RCC 7860 (cell line): ENCODE measurements at places on chromosomes 6 and 20.
A peak's percentile ranks its signal among the peaks of the same experiment; 100 is the strongest.

DNA sequence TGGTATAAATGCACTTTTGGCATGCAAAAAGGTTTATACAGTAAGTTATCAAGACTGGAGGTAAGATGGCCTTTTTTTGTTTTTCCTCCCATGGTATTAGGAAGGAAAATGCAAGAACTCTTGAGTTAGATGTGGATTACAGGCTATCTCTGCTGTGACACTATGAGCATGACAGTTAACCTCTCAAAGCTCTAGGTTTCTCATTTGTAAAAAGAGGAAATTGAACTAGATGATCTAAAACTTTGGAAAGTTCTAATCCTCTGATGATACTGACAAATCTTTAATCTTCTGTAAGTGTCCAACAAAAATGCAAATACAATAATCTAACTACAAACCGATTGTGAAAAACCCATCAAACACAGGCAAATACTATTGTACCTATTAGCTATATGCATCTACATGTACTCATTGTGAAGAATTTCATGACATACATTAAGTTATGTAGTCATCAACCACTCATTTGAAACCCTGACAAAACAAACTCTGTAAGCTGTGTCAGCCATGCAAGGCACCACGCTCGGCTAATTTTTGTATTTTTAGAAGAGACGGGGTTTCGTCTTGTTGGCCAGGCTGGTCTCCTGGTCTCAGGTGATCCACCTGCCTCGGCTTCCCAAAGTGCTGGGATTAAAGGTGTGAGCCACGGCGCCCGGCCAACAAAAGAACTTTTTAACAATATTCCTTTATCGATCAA, 4.2 kb downstream of the CDK19 start:
- no peak for DNase-seq

DNA sequence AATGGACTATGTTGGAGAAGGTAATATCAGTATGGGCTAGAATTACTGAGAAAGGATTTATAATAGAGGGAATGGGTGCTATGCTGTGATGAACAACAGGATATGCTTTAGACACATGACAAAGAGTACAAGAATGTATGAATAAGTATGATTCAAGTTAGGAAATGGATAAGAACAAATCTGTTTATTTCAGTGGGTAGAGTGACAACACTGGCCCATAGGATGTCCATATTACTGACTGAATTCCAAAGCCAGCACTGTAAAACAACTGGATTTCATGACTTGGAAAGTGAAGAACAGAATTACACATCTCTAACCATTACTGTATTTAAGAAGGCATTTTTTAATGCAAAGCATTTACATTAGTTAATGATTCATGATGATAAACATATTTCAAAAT, 35.9 kb downstream of the EPM2A start:
- DNase-seq = peak; percentile 70

DNA sequence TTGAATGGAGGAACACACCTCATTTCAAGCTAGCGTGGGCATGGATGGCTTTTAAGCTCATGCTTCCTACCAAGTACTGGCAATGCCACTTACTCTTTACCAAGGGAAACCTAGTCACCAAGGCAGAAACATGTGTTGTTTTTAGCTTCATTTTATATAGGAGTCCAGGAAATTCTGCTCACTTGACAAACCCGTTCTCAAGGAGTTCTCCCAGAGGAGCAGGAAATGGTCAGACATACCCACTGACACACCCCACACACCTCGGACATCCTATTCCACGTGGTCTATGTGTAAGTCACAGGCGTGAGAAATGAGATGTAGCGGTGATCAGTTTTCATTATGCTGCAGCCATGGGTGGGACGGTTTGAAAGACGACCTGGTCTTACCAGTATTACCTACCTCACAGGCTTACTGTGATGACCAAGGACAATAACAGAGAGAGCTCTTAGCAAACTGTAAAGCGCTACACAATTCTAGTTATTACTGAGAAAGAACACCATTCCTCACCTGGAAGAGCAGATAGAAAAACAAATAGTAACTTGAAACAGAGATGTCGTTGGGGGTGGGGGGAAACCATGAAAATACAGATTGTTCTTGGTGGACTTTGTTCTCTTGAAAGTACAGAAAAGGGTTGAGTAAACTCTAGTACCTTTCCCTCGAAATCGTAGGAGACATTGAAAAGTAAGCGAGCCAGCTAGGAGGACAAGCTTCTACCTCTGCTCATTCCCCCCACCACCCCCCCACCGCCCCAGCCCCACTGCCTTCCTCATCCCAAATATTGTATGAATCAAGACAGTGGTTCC, 1.7 kb downstream of the CNKSR3 start:
- DNase-seq = peak; percentile 61

- peak; percentile 95 for DNase-seq
These were observed 32.5 kb upstream of the ZNF184 start for GRCh38 chr6:27505209-27506027.

- no peak for DNase-seq
These were observed 115.6 kb downstream of the EPB41L2 start for GRCh38 chr6:130947464-130947863.

DNA sequence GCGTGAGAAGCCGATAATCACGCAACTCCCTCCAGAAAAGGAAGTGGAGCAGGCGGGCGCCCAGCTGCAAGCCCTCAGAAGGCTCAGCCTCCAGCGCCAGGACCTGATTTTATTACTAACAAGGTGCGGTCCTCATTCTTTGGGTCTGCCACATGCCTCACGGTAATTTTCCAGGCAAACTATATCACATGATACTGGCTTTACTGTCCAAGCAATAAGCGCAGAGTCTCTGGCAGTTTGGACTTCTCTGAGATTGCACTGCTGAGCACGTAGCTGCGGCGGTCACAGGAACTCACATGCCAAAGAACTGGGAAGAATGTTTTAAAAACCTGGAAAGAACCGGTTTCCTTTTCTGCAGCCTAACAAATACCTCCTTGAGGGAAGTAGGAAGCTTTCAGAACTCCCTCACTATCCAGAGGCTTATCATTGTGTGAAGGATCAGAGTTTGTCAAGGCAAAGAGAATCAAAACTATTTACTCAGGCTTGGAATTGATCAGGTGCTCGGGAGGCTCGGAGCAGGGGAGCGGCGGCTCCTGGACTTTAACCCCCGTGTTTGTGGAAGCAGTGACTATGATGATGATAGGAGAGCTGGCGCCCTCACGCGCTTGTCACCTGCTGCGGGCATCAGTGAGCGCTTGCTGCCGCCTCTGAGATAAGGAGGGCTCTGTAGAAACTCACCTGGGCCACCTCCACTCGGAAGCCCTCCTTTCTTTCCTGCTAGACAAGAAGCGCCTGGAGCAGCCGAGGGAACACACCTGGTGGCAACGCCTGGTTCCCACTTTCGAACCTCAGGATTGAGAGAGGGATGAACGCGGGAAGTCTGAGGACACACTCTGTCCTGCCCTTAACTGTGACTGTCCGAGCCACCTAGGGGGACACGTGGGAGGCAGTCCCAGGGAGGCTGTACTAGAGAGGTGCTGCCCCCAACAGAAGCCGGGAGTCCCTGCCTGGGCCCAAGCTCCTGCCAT, 27.2 kb upstream of the SYNJ2 start:
- DNase-seq = no peak

GRCh38 chr6:42820512-42821340, 38.9 kb downstream of the BICRAL start:
- DNase-seq = no peak

DNA sequence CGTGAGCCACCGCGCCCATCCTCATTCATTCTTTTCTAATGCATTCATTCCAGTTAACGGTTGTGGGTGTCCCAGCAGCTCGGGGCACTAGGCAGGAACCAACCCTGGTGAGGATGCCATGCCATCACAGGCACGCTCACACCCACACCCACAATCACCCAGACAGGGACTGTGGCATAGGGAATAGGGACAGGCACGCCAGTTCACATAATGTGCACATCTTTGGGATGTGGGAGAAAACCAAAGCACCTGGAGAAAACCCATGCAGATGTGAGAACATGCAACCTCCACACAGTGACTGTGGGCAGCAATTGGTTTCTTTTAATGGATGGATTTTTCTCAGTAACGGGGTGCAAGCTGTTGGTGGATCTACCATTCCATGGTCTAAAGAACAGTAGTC, 64.3 kb downstream of the IRF4 start:
- no peak for DNase-seq

DNA sequence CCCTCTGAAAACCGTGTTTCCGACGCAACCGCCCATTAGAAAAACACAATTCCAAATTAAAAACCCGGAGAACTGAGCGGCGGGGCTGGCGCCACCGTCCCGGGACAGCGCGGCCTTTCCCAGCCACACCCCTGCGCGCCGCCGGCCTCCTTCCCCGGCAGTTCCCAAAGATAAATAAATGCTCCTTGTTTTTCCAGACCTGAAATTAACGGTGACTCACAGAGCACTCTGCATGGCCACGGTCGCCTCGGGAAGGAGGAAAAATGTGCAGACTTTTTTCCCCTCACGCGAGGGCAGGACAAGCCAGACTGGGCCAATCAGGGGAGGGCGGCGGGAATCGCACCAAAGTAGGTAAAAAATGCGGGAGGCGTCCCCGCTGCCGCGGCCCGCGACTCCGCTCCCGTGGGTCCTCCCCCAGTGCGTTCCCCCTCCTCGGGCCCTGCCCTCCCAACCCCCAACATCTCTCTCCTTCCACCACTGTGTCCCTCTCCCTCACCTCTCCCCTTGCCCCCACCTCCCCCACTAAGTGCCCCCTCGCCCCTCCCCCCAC, 828 bp upstream of the DSTN start:
- DNase-seq = peak; percentile 91

DNA sequence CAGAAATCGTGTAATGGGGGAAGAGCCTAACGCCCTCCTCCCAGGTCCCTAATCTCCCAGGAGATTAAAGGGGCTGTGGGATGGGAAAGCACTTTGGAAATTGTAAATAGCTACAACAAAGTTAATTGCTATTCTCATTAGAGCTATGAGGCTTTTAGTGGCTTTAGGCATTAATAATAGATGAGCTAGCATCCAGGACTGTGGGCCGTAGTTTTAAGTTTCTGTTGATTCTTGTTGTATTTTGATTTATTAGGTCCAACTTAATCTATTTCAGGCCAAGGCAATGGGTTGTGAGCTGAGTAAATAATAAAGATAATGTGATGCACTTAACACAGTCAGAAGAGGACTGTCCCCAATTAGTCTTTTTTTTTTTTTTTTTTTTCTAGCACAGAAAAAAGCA, 67.7 kb downstream of the ANKRD6 start:
- no peak for DNase-seq

DNA sequence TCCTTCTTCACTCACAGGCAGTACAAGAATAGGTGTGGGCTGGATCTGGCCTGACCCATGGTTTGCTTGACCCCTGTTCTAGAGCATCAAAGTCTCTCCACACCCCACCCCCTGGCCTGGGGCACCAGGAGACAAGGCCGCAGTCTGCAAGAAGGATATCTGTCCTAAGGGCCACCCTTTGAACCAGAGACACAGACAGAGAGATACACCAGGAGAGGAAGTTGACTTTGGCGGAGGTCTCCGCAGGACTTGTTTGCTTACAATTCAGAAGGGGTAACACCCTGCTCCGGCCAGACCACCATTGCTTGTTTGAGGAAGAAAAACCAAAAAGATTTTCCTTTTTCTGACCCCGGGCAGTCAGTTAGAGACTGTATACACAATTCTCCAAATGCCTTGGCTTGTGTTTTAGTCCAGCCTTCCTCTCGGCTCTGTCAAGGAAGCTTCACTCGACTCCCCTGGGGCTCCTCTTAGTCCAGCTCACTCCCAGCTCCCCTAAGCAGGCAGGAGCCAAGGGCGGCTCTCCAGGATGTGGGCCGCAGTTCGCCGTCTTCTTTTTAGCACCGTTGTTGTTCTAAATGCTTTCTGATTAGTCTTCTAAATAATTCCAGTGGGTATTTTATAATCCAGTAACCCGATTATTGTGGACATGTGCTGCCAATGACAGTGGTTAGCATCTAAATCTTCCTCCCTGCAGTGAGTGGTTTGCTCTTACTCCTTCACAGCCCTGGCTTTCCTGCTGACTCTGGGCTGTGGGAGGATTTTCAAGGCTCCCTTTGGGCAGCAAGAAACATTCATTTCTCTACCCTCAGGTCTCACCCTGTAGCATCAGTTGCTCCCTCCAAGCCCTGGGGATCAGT, 58.6 kb upstream of the MRPS10 start:
- no peak for DNase-seq

- DNase-seq = no peak
These were observed 32.1 kb downstream of the SNAI1 start for GRCh38 chr20:50014570-50015562.

- peak; percentile 16 for DNase-seq
These were observed 29.7 kb downstream of the RPF2 start for GRCh38 chr6:111011360-111012142.
